ENCODE measurements at places on chromosomes 7 and 10. TPM values are rescaled to one million over a fixed set of nuclear protein-coding genes. Genes with fewer than 3 reads are reported as not detected.

The UNCX gene
- polyA plus RNA-seq, result not detected

The AGR2 gene
- polyA plus RNA-seq, result not detected

The STEAP2 gene
- polyA plus RNA-seq, result 10.0 TPM

The MSMB gene
- polyA plus RNA-seq, result not detected

The EBLN1 gene
- polyA plus RNA-seq, result not detected

DNA sequence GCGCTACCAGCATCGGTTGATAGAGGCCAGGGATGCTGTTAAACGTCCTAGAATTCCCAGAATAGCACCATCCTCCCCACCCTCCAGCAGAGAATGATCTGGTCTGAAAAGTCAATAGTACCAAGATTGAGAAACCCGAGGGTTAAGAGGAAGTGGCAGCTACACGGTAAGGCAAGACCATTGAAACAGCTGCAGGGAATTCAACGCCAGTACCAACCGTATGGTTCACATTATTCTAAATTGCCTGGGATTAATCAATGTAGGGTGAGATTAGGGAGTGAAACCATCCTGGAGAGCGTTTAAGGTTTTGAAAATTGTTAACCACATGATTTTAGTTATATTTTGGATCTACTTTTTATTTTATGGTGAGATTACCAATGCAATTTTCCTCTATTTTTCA lies 352.2 kb downstream of the PRPF18 start:
- no peak for DNase-seq

DNA sequence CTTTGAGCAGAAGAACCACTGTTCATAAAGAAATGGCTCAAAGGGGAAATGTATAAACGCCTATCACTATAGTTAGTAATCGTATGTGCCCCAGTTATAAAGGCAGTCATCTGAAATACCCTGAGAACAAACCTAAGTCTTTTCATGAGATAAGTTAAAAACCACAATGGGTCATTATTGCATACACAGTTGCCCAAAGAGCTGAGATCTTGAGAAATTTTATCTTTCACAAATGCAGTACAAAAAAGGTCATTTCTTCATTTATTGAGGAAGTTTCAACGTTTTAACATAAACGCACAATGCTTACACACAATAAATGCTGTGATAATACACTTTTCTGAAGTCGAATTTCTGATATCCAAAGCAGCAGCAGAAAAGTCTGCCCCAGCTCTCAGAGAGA lies 114.4 kb downstream of the MICU1 start:
- DNase-seq, result no peak

GRCh38 chr10:95742485-95742884 lies 13.5 kb upstream of the ENTPD1 start:
- no peak for DNase-seq

DNA sequence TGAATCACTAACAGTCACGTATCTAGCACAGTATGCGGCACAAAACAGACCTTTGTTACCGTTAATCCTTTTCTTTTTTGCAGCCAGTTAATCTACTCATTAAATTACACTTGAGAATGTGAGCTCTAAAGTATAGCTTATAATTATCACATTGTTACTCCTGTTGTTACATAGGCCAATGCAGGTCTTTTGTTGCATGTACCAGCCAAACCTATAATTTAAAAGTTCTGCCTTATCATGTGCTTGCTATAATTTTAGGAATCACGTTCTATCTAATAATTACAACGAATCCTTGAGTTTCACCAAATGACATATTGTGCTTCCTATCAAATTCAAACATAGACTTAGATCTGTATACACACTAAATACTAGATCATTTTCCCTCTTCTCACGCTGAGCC lies 245.1 kb downstream of the DGKI start:
- no peak for DNase-seq

- no peak for DNase-seq
Measured at GRCh38 chr7:86664991-86665390, 21.3 kb downstream of the GRM3 start.

GRCh38 chr7:30266686-30267085 lies 17.7 kb upstream of the ZNRF2 start:
- no peak for DNase-seq

DNA sequence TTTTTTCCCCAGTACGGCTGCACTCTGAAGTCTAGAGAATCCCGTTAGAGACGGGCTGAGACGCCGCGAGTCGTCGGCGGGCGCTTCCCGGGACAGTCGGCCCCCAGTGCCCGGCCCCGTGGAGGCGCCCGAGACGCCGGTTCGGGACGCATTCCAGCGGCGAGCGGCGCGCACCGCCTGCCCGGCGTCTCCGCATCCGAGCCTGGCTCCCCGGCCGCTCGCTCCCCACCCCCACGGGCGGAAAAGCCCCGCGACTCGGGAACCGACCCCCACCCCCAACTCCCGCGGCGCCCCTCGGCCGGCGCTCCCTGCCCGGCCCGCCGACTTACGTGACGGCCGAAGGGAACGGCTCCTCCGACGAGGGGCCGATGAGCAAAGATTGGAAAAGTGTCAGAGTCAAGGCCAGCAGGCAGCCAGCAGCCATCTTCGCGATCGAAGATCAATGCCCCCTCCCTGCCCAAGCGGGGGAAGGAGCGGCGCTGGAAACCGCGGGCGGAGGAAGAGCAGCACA lies 486 bp downstream of the CACNA2D1 start:
- DNase-seq, result peak; percentile 71

DNA sequence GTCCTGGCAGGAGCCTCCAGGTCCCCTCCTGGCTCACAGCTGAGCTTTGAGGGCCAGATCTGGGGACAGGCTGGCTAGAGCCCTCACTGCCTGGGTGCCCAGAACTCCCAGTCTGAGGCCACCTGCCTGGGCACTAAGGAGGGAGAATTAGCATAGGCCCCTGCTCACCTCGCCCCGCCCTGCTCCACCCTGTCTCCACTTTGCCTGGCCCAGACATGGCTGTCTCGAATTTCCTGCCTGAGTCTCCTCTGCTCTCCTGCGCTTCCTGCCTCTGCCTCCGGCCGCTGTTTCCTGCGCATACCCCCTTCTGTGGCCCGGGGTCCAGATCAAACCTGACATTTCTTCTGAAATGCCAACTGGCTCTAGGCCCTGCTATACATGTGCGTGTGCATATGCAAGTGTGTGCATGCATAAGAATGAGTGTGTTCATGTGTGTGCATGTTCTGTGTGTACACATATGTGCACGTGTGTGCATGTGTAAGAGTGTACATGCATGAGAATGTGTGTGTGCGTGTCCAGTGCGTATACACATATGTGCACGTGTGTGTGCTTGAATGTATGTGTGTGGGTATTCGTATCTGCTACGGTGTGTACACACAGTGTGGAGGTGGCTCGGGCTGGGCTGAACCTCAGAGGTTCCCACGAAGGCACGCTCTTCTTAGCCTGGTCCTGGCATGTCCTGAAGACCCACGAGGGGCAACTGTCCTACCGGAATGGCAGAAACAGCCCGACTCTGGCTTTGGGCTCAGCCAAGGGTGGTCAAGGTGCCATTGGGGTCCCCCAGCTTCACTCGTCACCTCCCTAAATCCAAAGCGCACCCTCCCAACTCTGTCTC lies 64.9 kb downstream of the MYL10 start:
- DNase-seq, result no peak

GRCh38 chr10:107814865-107815487 lies 650.5 kb upstream of the SORCS1 start:
- DNase-seq, result no peak

- DNase-seq, result no peak
Measured at GRCh38 chr7:3683546-3684539, 382.8 kb downstream of the SDK1 start.

DNA sequence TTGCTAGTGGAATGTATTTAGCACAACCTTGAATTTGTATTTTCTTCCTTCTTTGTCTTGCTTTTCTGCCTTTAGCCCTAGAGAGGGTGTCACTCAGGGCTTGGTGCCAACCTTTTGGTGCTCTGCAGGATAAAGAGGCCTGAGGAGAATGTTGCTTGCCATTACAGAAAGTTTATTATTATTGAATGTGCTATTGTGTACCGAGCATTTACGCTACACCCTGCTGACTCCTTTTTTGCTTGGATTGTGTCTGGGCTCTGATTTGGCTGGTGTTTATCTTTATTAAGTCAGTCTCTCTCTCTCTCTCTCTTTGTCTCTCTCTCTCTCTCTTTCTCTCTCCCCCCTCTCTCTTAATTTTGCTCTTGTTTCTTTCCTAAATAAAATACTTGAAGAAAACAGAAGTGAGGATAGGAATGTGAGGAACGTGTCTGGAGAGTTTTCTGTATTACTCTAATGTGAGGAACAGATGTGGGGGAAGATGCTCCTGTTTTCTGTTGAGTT lies 284.4 kb upstream of the PHYHIPL start:
- DNase-seq, result peak; percentile 47

- no peak for DNase-seq
Measured at GRCh38 chr7:2109251-2109872, 123.4 kb downstream of the MAD1L1 start.

GRCh38 chr7:77822269-77822668 lies 23.7 kb downstream of the PHTF2 start:
- no peak for DNase-seq

Measured in ovary (tissue), 10 donors.